Choroid plexus epithelial cell (primary cell): ENCODE measurements at places on chromosomes 2 and 18.

GRCh38 chr2:144996225-144996795 lies 476.4 kb upstream of the ZEB2 start:
- peak; percentile 72 for DNase-seq

- DNase-seq: no peak
These were observed 284.6 kb downstream of the CNTNAP5 start for GRCh38 chr2:124309563-124310138.

GRCh38 chr2:230956827-230957755 lies 32.0 kb upstream of the GPR55 start:
- peak; percentile 43 for DNase-seq

- DNase-seq: no peak
These were observed 31.1 kb upstream of the PPP3R1 start for GRCh38 chr2:68283419-68283812.

- peak; percentile 98 for DNase-seq
These were observed 1077.9 kb upstream of the PIK3C3 start for GRCh38 chr18:40877096-40877495.

GRCh38 chr2:176561706-176562105 lies 292.5 kb downstream of the MTX2 start:
- peak; percentile 20 for DNase-seq
